Stimulated activated naive CD8-positive, alpha-beta T cell treated with anti-CD3 and anti-CD28 coated beads, Interleukin-15, Interleukin-2, amounts not matched to agents 100 U/mL and 50 U/mL, for 24 hours (primary cell): ENCODE measurements at places on chromosomes 4 and X.

GRCh38 chrX:33156152-33156726, 55.1 kb downstream of the DMD start:
- no peak for DNase-seq

- no peak for DNase-seq
Measured at GRCh38 chr4:59969909-59970308, 1230.2 kb upstream of the ADGRL3 start.

GRCh38 chrX:44785652-44786051, 58.2 kb upstream of the DUSP21 start:
- no peak for DNase-seq

- no peak for DNase-seq
Measured at GRCh38 chrX:40040686-40041461, 56.9 kb downstream of the BCOR start.

GRCh38 chr4:42167709-42168108, 15.3 kb upstream of the BEND4 start:
- no peak for DNase-seq

DNA sequence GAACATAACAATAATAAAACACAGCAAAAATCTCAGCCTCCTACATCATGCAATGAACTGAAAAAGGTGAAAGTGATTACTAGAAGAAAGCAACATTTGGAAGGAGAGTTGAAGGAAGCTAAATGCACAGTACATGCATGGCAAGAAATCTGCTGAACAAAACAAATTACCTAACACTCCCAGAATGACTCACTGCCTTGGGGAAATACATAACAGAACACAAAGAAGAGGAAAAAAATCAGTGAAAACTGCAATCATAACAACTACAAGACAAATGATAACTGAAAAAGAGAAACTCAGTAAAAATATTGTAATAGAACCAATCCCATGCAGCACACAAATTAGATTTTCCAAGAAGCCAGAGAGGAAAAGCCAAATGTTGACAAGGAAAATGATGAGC, 1513.2 kb downstream of the ARAP2 start:
- DNase-seq = no peak

GRCh38 chr4:2794486-2795299, 1.8 kb downstream of the SH3BP2 start:
- DNase-seq = no peak

DNA sequence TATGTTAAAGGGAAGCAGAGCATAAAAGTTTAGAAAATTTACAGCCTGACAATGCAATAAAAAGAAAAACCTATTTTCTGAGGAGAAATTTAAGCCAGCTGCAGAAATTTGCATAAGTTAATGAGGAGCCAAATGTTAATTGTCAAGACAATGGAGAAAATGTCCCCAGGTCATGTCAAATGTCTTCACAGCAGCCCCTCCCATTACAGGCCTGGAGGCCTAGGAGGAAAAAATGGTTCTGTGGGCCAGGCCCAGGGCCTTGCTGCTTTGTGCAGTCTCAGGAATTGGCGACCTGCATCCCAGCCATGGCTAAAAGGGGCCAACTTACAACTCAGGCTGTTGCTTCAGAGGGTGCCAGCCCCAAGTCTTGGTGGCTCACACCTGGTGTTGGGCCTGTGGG, 275.4 kb upstream of the RPS6KA3 start:
- no peak for DNase-seq

DNA sequence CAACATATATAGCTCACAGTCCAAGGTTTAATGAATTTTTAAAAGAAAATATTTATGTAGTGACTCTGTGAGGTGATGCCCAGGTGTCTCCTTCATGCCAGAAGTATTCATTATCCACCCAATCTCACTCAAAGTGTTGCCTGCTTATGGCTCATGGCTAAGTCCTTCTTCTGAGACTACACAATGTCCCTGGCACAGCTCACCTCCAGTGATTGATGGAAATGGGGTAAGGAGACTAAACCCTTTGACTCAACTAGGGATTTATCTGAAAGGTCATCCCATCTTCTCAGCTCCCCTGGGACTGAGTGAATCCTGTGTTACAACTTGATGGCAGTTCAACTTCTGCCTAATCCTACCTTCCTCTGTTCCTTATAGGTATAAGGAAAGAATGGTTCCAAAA, 74.2 kb downstream of the FAM13A start:
- no peak for DNase-seq

GRCh38 chr4:167787231-167787630, 305.1 kb upstream of the ANXA10 start:
- DNase-seq = no peak

DNA sequence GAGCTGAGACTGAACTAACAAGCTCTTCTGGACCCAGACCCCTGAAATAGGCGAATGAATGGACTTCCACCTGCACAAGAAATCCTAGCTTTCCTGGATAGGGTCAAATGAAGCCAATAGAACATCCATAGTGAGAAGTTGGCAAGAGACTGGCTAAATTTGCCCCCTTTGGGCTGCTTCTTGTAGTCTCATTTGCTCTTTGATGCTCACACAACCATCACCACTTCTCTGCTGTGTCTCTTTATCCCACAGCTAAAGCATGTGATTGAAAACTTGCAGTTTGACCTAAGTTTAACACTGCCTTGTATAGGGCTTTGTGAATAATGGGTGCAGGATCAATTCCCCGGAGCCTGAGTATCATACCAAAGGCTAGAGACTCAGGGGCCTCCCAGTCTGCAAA, 38.2 kb downstream of the NLGN3 start:
- DNase-seq = no peak

DNA sequence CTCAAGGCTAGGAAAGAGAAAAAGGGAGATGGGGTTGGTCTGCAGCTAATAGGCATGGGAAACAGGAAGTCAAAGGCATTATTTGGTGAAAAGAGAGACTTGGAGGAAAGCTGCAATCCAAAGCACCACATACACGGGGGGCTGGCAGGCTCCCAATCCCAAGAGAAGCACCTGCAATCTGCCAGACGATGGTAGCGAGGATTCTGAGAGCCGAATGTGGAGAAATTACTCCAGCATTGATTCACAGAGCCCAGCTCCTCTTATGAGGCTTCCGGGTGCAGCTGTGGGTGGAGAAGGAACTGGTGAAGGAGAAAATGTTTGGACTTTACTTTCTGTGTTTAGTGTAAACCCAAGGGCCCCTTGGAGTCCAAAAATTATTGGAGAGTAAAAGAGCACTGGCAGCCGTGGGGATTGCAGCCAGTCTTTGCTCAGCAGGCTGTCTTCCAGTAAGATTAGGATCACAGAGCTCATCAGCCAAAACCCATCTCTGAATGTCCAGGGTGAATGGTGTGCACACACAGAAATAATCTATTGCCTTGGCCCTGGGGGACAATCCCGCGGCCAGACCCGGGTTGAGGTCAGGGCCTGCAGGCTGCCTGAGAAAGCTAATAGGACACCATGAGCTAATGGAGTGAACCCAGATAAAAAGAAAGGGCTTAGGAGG, 197.6 kb downstream of the KIT start:
- DNase-seq = no peak

DNA sequence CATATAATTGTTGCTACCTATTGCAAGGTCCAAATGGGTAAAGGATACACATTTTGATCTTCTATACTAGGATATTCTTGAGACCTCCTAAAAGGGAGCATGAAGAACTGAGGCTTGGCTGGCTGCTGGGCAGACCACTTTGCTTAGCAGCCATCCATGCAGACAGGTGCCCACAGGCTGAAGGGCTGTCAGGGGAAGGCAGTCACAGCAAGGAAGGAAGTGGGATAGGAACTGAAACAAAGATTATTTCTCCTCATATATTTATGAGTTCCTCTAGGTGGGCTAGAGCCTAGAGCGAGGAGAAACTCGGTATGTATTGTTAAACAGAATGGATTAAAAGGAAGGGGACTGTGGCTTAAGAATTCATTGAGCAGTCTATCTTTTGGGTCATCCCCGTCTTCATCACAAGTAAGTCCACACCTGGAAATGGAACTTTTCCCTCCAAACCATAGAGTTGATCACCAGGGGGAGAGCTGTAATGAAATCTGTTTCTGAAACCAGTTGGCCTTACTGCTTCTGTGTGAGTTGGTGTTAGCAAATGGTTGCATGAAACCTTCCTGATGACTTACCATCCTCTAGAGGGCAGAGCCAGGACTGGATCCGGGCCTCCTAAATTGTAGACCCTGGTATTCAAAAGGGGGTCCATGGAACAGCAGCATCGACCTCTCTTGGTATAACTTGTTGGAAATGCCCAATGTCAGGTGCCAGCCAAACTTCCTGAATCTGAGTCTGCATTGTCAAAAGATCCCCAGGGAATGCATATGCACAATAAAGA, 42.3 kb downstream of the AFF2 start:
- no peak for DNase-seq

- DNase-seq = no peak
Measured at GRCh38 chr4:94181815-94182214, 25.9 kb upstream of the SMARCAD1 start.

DNA sequence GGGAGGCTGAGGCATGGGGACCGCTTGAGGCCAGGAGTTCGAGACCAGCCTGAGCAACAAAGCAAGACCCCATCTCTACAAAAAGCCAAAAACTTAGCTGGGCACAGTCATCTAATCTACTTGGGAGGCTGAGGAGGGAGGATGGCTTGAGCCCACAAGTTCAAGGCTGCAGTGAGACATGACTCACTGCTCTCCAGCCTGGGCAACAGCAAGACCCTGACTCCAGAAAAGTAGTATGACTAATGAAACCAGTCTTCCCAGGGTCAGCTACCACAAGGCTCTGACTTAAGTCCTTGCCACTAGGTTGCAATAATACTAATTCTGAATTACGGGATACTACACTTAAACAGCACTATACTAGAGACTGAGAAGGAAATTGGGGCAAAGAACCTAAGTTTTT, 33.1 kb downstream of the ERVMER34-1 start:
- DNase-seq = no peak

DNA sequence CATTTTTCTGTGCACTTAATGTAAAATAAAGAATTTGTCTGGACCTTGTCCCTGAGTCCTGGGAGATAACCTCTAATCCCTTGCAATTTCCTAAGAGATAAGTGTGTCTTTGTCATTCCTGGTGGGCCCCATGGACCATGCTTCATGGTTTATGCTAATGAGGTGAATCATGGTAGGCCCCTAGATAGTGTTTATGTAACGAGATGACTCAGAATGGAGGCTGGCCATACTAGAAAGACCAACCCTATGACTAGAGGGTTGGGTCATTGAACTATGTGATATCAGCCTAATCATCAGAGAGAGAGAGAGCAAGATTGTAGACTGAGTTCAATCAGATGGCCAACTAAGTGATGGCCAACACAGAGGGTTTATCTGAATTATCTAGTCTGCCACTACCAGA, 64.2 kb upstream of the NHSL2 start:
- no peak for DNase-seq

- DNase-seq = no peak
Measured at GRCh38 chr4:140595065-140595464, 26.3 kb upstream of the UCP1 start.

GRCh38 chr4:37715889-37716402, 29.8 kb upstream of the RELL1 start:
- no peak for DNase-seq

DNA sequence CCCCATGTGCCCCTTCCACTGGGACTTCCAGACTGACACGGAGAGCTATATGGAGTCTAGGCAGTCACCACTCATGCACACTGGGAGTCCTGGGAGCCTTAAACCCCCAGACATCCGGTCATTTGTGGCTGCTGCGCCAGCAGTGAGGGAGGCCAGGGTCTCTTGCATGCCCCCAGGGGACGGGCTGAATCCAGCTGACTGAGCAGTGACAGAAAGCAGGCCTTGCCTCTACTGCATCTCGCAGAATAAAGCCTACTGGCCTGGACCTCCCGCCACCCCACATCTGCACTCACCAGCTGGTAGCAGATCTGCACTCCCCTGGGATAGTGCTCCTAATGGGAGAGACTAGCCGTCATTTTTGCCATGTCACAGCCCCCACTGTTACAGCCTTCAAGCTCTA, 1234.2 kb downstream of the FAM133A start:
- no peak for DNase-seq

DNA sequence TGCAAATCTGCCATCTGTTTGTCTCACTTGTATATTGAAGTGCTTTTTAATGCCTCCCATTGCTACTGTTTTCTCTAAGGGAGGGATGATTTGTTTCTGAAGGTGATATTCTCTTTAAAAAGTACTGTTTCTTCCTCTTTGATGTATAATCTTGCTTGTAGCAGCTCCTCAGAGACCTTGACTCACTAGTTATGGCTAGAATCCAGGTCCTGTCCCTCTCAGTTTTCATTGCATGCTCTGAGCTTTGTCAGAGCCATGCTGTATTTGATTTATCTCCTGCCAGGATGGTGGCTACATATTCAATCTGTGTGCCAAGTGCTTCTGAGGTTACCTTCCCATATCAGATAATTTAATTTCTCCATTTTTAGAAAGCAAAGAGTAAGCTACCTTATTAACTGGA, 56.0 kb downstream of the GLUD2 start:
- no peak for DNase-seq

DNA sequence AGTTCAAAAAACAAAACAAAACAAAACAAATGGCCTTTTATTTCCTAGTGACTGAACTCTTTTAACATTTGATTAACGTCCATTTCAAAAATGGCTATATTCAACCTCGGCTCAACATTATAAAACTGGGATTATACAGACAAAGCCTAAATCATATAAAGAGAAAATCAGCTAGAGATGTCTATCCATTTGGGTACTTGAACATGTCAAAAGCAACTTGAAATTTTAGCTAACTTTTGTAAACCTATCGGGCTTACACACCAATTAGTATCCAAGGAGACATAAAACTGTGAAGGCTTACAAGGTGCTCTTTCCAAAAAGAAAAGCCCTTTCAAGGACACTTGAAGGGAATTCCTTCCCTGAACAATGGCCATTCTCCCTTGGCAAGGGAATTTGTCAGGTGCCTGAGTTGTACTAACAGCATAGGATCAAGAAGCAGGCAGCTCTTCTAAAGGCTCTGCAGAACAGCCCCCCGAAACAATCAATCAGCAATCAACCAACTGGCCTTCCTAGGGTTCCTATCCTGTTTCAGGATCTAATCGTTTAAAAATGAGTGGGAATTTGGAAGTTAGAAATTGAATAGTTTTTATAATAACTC, 633.7 kb upstream of the HTR2C start:
- DNase-seq = no peak

DNA sequence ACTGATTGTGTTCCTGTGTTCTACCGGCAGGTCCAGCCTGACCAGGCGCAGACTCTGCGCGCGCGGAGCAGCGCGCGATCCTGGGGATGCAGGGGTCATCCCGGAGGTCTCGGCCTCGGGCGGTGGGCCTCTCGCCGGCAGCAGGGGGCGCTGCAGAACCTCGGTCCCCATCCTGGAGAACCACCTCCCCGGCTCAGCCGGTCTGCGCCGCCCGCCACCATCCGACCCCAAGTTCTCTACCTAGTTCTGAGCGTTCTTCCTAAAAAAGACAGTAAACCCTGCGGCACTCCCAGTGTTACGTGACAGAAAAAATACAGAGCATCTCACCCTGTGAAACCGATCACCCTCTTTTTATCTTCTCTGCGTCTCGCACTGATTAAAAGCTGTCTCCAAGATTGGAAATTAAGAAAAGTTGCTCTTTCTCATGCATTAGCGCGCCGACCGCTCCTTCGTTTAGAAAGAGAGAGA, 1.6 kb downstream of the TRPC3 start:
- DNase-seq = peak; percentile 95

DNA sequence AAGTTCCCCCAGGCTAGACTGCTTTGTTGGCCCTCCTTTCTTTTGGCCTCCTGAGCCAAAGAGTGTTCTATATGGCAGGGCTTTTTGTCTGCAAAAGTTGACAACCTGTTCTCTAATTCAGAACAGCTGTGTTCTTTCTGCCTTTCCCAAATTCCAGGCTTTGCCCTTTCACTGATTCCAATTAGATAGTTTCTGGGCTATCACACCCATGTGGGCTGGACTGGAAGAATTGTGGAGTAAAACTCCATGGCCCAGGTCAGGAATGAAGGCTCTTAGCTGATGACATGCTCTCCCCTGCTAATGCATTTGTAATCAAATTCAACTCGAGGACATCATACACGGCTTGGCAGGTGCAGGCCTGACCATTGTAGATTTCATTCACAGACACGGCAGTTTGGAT, 19.4 kb downstream of the BMP3 start:
- no peak for DNase-seq
